Occipital lobe (tissue), 3 donors: ENCODE measurements at places on chromosomes 12 and 14.

GRCh38 chr12:124795081-124795948, 68.3 kb downstream of the SCARB1 start:
- no peak for DNase-seq

- DNase-seq: no peak
These were observed 28.2 kb upstream of the TMEM233 start for GRCh38 chr12:119565404-119565803.

DNA sequence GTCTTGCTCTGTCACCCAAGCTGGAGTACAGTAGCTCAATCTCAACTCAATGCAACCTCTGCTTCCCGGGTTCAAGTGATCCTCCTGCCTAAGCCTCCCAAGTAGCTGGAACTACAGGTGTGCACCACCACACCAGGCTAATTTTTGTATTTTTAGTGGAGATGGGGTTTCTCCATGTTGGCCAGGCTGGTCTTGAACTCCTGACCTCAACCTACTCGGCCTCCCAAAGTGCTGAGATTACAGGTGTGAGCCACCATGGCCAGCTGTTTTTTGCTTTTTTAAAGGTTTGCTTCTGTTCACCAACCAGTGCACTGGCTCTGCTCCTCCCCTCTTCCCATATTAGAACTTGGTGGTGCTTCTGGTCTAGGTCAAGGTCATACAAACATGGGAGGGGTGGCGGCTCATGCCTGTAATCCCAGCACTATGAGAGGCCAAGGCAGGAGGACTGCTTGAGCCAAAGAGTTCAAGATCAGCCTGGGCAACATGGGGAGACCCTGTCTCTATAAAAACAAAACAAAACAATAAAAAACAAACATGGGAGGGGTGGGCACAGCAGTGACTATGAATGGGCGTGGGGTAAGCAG, 20.4 kb upstream of the PAPOLA start:
- DNase-seq: no peak

DNA sequence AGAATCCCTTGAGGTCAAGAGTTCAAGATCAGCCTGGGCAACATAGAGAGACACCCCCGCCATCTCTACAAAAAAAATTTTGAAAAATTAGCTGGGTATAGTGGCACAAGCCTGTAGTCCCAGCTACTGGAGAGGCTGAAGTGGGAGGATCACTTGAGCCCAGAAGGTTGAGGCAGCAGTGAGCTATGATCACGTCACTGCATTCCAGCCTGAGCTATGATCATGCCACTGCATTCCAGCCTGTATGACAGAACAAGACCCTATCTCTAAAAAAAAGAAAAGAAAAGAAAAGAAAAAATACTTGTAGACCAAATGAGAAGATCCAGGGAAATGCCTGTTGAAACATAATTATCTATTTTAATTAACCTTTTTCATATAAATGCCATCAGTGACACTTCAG, 93.8 kb upstream of the MDM1 start:
- DNase-seq: no peak

DNA sequence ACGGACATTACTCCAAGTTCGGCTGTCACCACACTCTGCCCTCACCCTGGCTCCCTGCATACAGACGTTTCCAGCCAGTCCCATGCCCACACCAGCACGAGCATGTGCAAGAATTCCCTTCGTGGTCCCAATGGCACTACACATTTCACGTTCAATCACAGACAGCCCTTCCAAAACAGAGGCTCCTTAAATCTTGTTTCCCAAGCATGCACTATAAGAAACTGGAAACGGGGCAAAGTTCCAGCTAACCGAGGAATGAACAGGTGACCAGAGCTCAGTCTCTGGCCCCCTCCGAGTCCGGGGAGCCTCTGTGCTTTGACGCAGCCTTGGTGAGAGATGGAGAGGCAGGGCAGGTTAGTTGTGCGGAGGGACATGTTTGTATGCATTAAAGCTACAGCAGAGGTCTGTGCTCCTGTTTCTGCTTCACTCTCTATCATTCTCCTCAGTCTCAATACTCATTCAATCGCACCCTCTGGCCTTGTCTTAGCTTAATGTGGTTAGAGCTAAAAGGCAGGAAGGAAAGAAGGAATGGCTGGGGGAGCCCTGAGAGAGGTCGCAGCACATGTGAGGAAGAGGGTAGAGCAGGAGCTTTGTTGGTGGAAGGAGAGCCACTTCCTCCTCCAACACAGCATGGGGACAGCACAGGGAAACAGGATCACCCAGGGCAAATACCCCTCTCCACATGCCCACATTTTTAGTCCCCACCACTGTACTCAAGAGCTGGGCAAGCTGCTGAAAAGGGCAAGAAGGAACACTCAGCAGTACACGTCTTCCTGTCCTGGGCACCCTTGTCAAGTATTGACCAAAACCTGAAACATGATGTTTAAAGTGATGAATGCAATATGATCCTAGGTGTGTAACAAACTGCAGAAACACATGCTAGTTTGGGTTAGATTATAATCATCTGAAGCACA, 12.2 kb upstream of the SELPLG start:
- no peak for DNase-seq

- no peak for DNase-seq
These were observed 220.5 kb downstream of the BCAT1 start for GRCh38 chr12:24728366-24728765.

- no peak for DNase-seq
These were observed 297.5 kb upstream of the SLC16A7 start for GRCh38 chr12:59298296-59298695.

DNA sequence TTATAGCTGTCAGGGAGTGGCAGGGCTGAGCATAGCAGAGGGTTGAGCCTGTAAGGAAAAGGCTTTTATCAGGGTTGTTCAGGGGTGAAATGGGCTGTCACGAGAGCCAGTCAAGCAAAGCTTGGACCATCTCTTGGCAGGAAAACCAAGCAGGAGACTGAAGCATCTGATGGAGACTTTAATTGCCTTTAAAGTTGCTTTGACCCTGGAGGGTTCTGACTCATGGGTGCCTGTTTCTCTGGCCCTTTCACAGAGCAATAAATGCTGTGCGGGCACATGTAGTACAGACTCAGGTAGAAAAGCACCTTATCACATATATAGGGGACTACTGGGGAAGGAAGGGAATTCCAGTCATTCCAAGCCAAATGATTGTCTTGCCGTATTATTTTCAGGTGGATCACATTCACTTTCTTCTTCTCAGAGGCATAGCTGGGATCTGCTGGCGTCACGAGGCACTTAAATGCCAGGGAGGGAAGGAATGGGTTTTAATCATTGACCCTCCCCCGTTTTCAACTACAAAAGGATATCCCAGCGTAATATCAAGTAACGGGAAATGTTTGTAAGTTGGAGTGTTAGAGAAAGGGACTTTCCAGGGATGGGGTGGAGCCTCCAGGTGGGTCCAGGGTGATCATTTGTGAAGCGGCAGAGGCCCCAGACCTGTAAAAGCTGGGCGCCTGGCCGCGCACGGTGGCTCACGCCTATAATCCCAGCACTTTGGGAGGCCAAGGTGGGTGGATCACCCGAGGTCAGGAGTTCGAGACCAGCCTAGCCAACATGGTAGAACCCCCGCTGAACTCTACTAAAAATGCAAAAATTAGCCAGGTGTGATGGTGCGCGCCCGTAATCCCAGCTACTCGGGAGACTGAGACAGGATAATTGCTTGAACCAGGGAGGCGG, 34.9 kb downstream of the PLEKHD1 start:
- no peak for DNase-seq

GRCh38 chr12:76241371-76241770, 106.8 kb downstream of the BBS10 start:
- DNase-seq: no peak

- DNase-seq: no peak
These were observed 215.4 kb downstream of the FOXN3 start for GRCh38 chr14:89201645-89202044.

DNA sequence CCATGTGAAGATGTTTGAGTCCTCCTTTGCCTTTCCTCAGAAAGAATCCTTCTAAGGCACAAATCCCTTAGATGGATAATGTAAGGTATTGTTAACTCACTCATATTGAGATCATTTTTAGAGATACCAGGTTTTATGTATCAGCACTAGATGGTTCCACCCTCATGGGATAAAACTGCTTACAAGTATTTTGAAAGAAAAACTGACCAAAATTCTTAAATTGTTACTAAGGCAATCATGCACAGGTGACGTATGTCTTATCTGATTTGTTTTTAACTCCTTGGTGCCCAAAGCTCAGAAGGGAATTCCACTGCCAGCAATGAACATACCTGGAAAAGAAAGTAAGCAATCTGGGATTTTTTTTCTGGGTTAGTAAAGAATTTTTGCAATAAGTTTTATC, 78.4 kb downstream of the ZFC3H1 start:
- DNase-seq: no peak

GRCh38 chr14:30385925-30386324, 173.0 kb upstream of the G2E3 start:
- no peak for DNase-seq

DNA sequence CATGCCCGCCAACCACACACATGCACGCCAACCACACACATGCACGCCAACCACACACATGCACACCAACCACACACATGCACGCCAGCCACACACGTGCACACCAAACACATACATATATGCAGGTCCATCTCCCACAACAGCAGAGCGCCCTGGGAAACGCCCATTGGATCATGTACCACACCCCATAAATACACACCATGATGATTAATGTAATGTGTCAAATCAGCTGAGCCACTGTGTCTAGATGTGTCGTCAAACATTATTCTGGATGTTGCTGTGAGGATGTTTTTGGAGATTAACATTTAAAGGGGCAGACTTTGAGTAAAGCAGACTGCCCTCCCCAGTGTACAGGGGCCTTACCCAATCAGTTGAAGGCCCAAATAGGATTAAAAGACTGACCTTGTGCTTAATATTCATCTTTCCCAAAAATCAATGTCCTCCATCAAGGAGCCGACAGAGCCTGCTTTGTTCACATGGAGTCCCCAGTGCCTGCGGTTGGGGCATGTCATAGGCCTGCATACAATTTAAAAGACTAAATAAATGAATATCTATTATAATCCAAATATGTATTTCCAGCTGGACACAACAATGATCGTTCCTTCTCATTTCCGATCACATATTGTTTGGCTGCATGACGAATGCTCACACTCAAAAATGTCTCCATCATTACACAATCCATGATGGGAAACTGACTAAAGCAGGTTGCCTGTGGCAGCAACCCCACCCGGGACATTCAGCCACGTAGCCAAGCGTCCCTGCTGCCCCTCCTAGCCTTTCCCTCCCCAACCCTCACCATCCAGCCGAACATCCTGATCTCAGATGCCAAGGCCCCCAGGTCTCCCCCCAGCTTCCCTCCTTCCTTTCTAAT, 23.2 kb upstream of the BDKRB2 start:
- DNase-seq: no peak

- DNase-seq: no peak
These were observed 5.7 kb upstream of the HOXC13 start for GRCh38 chr12:53932915-53933314.

DNA sequence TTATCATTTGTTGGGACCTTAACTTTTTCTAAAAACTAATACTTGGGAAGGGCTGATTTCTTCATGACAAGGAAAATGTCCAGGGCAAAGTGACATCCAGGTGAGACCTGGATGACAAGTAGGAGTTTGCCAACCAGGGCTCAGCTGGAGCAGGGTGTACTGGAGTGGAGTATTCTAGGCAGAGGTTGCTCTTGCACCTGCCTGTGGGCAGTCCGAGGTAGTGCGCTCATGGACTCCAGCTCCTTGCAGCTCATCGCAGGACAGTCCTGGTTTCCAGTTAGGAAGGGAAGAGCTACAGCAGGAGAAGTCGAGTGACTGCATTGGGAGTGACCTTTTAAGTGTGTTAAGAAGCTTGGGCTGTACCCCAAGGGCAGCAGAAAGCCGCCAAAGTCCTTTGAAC, 175.9 kb downstream of the PELI2 start:
- no peak for DNase-seq

DNA sequence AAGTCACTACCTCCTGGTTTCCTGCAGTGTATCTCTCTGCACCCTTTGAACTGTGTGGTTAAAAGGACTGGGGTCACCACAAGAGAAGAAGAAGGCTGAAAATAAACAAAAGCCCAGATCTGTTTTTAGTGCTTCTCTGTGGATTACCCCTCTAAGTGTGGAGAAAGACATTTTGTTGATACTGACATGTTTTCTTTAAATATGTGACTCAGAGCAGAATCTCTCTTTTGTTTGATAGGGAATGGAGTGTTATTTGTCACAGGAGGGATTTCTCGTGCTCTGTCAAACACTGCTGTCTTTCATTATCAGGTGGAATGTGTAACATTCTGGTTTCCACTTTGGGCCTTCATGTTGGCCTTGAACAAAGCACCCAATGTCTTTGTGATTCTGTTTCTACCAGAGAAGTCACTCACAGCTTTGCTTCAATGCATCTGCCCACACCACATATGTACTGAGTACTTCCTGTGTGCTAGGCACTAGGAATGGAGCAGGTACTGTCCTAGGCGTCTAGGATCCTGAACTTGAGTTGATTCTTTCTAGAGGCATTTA, 82.1 kb downstream of the PLXNC1 start:
- DNase-seq: no peak

GRCh38 chr12:51663390-51663789, 72.4 kb downstream of the SCN8A start:
- DNase-seq: no peak
